ENCODE measurements at places on chromosomes 7 and 10. TPM values are rescaled to one million over a fixed set of nuclear protein-coding genes. Genes with fewer than 3 reads are reported as not detected.

Gene CPN1
- not detected for total RNA-seq

Gene CXCL12
- total RNA-seq: 13.1 TPM

Gene FEZF1
- 12.2 TPM for total RNA-seq

Gene SAP25
- total RNA-seq: not detected

Gene FXYD4
- total RNA-seq: not detected

Gene PKD2L1
- total RNA-seq: 0.46 TPM

Gene SPDYE16
- 0.23 TPM for total RNA-seq

Gene ITPRID1
- total RNA-seq: 0.23 TPM

Gene VIPR2
- total RNA-seq: 2.8 TPM

Gene AGMO
- total RNA-seq: 0.69 TPM

Gene SFMBT2
- total RNA-seq: 33.7 TPM

Gene NAT16
- 2.1 TPM for total RNA-seq

Gene LANCL2
- total RNA-seq: 60.2 TPM

Gene OR9A2
- 0.69 TPM for total RNA-seq

Gene MOGAT3
- total RNA-seq: not detected

Gene ZNF117
- total RNA-seq: 38.8 TPM

Gene MYL10
- total RNA-seq: not detected

Gene AKR1C3
- 1.8 TPM for total RNA-seq

Gene HOXA9
- not detected for total RNA-seq
